ENCODE measurements at places on chromosomes 2 and 18. TPM values are rescaled to one million over a fixed set of nuclear protein-coding genes. Genes with fewer than 3 reads are reported as not detected.
A peak's percentile ranks its signal among the peaks of the same experiment; 100 is the strongest.

Gene SERPINB5
- total RNA-seq, result not detected

DNA sequence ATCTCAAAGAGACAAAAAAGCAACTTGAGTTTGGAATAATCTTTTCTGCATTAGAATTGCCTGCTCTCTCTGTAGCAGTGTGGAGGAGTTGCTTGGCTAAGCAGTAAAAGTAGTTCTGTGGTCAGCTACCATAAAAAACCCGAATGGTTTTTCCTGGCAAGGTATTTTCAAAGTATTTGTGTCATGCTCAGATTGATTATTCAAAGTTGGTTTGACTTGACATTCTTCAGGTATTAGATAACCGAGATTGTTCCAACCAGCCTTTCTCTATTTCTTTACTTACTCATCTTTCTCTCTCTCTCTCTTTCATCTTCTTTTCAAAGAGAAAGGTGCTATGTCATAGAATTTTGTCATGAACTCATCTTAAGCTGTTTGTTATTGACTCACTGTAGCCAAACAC, 404.9 kb downstream of the CPS1 start:
- DNase-seq, result no peak
- H3K27me3 ChIP-seq, result no peaks in the 10 kb centered on the region
- H3K4me1 ChIP-seq, result no peaks in the 10 kb centered on the region
- H3K36me3 ChIP-seq, result no peaks in the 10 kb centered on the region
- H3K27ac ChIP-seq, result no peak overlapping the region

DNA sequence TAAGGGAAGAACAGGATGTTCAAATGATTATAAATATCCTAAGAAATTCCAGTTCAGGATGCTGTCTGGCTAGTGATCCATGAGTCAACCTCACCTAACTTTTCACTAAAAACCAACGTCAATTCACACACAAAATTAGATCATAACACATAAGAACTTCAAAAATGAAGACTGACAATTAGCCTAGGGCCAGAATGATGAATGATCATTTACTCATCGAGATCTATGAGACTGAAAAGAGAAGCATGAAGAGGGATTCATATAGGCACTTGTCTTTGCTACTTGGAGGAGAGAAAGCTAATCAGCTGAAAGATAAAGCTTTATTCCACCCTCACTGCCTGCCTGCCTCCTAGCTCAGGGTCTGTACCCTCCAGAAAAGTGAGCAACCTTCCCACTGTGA, 29.8 kb downstream of the ADD2 start:
- H3K4me1 ChIP-seq, result no peaks in the 10 kb centered on the region
- no peaks in the 10 kb centered on the region for H3K27me3 ChIP-seq
- no peaks in the 10 kb centered on the region for H3K36me3 ChIP-seq
- no peak overlapping the region for H3K4me3 ChIP-seq

DNA sequence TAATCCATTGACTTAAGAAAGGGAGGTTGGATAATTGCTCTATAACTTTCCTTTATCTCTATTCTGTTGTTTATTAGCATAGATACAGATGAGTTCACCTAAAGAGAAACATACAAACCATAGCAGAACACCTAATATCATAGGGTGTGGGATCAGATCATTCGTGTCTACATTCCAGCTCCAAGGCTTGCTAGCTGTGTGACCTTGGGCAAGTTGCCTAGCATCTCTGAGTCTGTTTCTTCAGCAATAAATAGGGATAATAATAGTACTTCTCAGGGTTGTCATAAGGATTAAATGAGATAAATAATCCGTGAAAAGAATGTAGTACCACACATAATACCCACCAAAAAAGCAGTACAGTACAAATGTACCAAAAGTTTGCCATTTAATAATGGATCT, 126.2 kb downstream of the PLB1 start:
- H3K4me3 ChIP-seq, result no peak overlapping the region
- peak overlapping the region; percentile 93 for H3K27ac ChIP-seq
- H3K27me3 ChIP-seq, result no peaks in the 10 kb centered on the region
- H3K4me1 ChIP-seq, result peaks cover 48% of the 10 kb centered on the region
- DNase-seq, result no peak

Measured in gastrocnemius medialis (tissue), 4 donors.